ENCODE measurements at places on chromosomes 5 and 9.

DNA sequence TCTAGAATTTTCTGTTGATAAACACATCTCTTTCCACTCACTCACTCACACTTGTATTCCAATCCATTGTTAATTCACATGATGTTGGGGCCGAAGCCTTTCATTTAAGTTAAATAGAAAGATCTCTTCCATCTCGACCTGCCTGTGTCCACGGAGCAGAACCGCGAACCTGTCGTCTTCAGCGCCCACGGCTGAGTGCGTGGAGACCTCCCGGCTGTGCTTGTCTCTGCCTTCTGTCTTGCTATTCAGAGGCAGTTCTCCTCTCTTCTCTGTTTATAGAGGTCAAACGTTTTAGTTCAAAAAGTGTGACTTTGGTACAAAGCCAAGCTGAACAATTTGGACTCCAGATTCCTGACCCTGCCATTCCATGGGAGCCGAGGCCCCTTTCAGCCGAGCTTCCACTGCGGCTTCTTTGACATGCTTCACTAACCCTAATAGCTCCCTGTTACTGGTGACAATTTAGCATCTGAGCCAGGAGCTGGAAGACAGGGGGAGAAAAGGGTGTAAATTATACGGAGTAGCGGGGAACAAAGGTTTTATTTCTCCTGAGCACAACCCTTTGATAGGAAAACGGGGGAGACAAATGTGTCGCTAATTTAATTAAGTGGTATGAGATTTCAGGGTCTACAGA, 314.4 kb upstream of the IRX4 start:
- no peak for DNase-seq

DNA sequence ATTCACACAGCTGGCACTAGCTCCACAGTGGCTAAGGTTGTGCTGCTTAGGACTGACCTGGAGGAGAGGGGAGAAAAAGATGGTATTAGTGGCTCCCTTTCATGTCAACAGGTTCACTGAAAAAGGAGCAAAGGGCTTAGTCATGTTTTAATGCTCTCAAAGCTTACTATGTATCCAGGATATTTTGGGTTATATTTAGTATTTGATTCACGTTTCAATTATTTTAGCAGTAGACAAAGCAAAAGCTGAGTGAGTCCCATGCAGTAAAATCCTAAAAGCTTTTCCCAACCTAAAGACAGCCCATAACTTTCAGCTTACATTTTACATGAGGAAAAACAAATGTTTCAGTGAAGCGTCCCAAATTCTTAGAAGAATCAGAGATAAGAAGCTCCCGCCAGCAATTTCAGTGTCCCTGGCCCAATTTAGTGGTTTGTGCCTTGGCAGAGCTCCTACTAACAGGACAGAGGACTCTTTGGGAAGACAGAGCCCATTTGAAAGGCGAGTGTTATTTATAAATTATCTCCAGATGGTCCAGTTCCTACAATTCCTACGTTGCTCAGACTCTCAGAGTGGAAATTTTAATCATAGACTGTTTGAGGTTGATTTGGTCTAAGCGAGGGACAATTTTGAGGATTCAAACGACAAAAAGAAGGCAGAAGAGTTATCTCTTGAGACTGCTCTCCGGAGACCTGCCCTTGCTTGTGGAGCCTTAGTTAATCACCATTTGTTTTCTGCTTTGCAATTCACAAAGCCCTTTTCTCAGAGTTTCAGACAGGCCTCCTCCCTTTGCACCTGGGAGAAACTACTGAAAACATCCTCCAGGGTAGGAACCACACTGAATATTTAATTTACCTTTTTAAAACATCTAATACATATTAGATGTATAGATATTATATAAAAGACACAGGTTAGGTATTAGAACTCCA, 225.0 kb upstream of the ANKRD55 start:
- DNase-seq, result no peak

GRCh38 chr9:7119612-7120011, 361.8 kb downstream of the KDM4C start:
- DNase-seq, result no peak

GRCh38 chr5:116375926-116376325, 198.7 kb downstream of the SEMA6A start:
- DNase-seq, result no peak

GRCh38 chr5:155008669-155009068, 4.9 kb upstream of the KIF4B start:
- DNase-seq, result no peak

Measured in stimulated activated CD4-positive, alpha-beta T cell treated with anti-CD3 and anti-CD28 coated beads, Interleukin-15, amount 100 ng/mL, for 1 hour (primary cell).